Inflammatory macrophage treated with lipopolysaccharide for 4 hours (primary cell): ENCODE measurements at places on chromosomes 5 and 9.

DNA sequence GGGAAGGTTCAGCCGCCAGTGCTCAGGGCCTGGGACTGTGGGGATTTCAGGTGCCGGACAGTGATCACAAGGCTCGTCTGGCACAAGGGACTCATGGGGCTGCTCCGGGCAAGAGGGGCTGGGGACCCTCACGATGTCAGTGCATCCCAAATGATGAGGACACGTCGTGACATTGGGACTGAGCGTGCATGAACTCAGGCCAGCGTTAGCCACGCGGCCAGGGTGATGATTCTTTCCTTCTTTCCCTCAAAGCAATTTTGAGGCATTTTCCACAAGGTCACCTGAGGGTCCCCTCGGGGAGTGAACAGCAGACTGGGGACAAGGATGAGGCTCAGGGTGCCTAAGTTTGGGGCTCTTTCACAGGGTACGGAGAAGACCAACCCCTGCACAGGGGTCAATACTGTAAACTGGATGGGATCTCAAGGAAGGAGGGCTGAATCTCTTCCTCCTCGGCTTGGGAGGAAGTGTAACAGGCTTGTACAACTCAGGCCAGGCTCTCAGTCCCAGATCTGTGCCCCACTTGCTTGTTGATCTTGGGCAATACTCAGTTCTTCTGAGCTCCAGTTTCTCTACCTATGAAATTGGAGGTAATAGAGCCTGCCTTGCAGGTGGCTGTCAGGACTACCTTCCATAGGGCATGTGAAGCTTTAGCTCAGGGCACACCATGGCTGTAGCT is 78.5 kb downstream of the PRRT1B start:
- peak; percentile 30 for DNase-seq

GRCh38 chr9:136370687-136371532 is 2.6 kb downstream of the CARD9 start:
- DNase-seq: no peak

DNA sequence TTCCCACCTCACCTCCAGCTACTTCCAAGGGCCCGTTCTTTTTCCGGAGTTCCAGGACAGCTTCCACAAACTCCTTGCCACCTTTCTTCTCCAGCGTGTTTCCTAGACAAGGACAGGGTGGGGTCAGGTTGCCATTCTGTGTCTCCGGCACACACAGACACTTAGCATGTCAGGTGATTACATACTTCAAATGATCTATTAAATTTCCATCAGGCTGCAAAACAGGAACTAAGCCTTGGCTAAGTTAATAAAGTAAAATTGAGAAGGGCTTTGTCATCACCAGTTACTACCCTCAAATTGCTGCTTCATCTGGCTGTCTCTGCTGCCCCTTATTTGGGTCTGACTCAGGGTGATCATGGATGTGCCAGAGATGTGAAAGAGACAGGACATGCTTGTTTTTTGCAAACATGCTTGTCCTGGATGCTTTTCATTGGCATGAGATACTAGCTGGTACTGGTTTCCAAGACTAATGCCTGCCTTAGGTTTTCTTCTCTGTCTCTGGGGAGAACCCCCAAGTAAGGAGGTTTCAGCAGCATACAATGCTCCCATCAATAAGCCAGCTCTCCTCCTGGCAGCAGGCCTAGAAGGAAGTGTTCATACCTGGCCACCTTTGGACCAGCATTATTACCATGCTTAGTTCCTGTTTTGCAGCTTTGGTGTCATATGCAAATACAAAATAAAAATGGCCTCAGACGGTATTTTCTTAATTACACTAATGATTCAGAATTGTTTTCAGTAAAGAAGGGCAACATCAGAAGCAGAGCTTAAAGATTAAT is 52.9 kb downstream of the MACROH2A1 start:
- no peak for DNase-seq

GRCh38 chr9:101860920-101861319 is 122.5 kb upstream of the GRIN3A start:
- no peak for DNase-seq

GRCh38 chr9:16954040-16954439 is 83.6 kb upstream of the BNC2 start:
- no peak for DNase-seq

GRCh38 chr5:170248172-170248930 is 15.6 kb downstream of the C5orf58 start:
- peak; percentile 46 for DNase-seq

DNA sequence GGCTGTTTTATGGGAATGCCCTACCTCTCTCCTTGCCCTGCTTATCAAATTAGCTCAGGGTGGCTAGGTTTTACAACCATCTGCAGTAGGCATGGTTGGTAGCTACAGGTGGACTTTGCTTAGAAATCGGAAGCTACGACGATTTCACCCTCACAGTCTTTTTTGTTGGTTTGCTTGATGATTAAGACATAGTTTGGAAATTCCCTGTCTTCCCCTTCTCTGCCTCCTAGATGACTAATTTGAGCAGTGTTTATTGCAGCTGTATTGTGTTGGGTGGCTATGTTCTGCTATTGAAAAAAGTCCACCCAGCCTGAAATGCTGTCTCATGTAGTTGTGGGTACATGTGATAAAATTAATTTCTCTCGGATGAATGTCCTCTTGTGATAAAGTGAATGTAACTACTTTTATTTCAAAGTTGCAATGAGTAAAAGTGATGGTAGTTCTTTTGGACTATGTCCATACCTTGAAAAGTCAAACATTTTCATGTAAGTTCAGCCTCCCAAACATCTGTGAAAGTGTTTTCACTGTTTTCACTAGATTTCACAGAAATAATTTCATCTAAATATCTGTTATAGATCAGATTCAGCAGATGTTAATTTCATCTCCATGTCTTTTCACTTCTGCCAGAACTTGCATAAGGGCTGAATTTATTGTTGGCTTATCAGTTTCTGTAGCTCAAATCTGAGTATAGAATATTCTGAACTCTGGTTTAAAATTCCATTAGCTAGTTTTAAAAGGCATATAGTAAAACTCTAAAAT is 37.3 kb upstream of the FYB1 start:
- peak; percentile 92 for DNase-seq

DNA sequence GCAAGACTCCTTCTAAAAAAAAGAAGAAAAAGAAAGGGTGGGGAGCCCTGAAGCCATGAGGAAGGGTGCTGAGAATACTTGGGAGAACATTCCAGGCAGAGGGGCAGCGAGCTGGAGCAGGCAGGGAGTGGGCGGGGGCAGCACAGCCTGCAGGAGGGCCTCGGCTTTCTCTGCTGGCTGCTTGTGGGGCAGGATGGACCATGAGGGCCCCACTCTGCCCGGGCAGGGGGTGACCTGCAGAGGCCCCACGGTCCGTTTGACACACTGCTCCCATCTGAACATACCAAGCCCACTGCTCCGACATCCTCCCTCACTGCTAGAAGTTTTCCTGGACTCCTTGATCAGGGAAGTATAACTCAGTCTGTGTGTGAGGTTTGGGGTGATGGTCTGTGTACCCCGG is 11.7 kb upstream of the NUP214 start:
- no peak for DNase-seq

GRCh38 chr9:18343784-18344183 is 130.2 kb upstream of the ADAMTSL1 start:
- peak; percentile 18 for DNase-seq

DNA sequence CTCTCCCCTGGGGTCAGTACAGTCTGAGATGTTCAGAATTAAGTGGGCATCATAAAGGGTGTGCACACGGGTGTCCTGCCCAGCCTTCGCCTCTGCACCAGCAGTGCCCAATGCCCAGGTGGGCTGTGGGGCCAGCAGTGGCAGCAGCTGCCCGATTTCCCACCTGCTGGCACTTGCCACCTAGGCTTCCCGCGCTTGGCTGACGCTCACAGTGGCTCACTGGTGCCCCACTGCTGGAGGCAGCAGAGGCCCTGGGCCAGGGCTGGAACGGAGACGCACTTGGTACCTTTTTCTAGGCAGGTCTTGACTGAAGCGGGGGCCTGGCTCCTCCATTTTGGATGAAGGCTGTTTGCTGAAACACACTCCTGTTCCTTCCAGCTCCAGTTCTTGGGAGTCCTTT is 17.0 kb downstream of the MRNIP start:
- no peak for DNase-seq

DNA sequence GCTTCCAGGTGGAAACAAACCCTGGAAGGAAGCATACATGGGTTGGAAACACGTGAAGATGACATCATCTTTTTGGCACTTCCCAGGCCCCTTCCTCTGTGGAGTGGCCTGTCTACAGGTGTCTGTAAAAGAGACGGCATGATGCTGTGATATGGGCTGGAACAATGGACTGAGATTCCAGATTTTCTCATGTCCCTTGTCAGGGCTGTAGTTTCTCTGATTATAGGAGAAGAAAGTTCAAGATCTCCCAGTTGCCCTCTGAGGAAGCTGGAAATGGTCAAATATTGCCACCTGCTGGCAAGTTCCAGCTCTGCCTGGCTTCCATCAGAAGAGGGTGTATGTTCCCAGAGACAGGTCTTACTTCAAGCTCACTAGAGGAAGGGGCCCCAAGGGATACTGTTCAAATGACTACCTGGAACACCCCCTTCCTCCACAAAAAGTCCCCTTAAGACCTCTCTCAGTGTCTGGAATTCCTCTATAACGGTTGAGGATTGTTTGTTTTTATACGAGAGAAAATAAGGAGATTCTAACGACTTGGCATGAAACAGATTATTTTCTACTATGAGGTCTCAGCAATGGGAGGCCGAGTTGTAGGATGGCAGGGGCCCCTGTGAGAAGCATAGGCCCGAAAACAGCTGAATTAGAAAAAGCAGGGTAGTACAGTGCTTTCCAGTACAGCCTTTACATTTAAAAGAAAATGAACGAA is 7.3 kb upstream of the ANXA6 start:
- DNase-seq: peak; percentile 76

- DNase-seq: no peak
Measured at GRCh38 chr5:106094204-106094607, 1576.5 kb downstream of the EFNA5 start.

DNA sequence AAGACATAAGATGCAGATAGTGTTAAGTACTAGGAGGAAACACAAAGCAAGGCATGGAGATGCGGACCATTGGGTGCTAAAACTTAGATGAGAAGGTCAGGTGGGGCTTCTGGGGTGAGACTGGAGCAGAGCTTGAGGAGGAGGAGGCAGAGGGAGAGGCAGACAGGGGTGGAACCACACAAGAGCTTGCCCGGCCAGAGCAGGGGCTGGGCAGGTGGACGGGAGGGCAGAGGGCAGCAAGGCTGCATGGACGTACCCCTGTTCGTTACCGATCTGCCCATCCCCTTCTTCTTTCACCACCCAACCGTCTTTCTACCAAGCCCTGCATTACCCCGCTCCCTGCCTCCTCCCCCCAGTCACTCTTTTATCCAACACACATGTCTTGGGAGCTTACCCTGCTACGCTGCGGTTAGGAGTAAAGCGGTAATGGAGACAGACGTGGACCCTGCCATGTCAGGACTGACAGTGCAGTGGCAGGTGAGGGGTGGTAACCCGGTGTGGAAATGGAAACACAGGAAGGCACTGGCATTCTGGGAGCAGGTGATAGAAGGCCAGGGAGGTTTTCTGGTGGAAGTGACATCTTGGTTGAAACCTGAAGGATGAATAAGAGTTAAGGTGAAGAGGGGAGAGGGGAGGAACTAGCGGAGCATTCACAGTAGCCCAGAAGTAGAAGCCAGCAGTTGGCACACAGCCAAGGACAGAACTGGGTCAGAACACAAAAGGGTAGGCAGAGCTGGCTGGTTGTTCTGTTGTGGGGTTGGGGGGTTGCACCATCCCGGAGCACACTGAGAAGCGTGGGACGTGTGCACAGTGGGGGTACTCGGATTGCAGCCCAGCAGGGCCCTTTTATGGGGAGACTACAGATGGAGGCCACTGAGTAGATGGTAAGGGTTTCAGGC is 167.2 kb downstream of the CACNA1B start:
- DNase-seq: no peak

DNA sequence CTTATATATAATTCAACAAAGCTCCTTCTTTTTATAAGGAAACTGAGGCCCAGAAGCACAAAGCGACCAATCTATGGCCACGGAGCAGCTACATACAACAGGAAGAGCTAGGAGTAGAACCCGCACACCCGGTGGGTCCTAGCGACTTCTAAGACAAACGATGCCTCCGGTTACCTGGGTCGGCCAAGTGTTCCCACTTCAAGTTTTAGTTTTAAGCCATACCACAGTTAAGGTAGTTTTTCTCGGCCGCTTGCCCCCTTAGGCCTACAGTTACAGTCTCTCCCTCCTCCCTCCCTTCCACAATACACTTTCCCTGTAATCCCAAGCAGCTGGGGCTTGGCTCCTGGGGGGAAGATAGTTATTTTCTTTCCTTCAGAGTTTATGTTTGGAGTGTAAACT is 533 bp downstream of the SREK1IP1 start:
- peak; percentile 3 for DNase-seq

- DNase-seq: no peak
Measured at GRCh38 chr5:178996156-178996555, 1.0 kb upstream of the GRM6 start.

DNA sequence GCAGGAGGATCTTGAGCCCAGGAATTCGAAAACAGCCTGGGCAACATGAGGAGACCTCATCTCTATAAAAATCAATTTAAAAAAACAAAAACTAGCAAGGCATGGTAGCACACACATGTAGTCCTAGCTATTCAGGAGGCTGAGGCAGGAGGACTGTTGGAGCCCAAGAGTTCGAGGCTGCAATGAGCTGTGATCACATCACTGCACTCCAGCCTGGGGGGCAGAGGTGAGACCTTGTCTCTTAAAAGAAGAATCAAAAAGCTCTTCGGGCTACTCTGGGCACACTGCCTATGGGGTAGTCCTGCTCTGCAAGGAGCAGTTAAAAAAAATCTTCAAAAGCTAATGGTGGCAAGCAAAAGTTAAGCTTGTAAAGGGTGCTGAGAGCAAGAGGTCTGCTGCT is 23.5 kb downstream of the SKP1 start:
- no peak for DNase-seq

DNA sequence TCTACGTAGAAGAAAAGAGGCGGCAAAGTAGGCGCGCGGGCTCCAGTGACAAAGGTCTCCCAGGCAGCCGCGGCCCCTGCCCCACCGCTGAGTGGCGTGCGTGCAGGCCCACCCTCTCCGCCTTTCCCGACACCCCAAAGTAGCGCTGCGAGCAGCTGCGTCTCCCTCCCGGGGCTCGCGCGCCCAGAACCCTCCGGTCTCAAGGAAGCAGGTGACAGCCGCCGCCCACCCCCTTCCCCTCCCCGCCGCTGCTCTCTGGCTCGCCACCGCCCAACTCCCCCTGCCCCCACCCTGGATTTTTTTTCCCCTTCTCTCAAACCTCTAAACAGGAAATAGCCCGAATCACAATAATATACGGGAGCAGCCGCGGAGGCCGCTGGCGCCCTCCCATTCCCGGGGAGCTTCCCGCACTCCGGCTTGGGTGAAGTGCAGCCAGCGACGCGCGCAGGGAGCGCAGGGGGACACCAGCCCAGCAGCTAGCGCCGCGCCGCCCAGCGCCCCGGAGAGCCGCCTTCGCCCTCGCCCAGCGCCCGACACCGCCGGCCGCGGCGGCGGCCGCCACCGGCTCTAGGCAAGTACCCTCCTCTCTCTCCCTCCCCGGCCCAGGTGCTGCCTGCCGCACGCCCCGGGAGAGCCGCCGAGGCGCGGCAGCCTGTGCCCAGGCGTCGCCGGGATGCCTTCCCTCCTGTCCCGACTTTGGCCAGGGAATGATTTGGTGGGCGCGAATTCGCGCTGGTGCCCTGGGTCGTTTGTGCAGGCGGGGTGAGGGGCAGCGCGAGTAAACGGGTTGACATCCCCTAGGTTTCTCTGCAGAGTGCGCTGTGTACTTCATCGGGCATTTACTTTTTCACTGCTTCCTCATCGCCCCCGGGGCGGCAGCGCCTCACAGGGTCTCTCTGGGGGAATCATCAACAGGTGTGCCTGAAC is 52.7 kb upstream of the TJP2 start:
- peak; percentile 15 for DNase-seq

GRCh38 chr5:174319551-174319950 is 274.0 kb downstream of the NSG2 start:
- DNase-seq: no peak
